ENCODE measurements at places on chromosomes 13 and 19. TPM values are rescaled to one million over a fixed set of nuclear protein-coding genes. Genes with fewer than 3 reads are reported as not detected.

DNA sequence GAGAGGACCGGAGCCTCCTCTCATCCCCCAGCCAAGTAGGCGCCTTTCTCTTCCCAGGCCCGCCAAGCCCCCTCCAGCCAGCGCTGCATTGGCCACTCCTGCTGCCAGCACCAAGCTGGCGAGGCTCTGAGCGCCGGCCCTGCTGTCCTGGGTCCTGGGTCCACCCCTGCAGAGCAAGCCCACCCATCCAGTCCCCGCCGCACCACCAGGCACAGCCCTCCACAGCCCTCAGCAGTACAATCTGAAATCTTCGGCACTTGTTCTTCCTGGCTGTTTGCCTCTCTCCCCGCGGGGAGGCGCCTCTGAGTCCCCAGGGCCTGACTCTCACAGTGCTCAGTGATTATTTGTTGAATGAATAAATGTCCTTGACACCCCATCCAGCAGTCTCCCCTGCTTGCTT lies 236.4 kb upstream of the SGCG start:
- no peak for DNase-seq

DNA sequence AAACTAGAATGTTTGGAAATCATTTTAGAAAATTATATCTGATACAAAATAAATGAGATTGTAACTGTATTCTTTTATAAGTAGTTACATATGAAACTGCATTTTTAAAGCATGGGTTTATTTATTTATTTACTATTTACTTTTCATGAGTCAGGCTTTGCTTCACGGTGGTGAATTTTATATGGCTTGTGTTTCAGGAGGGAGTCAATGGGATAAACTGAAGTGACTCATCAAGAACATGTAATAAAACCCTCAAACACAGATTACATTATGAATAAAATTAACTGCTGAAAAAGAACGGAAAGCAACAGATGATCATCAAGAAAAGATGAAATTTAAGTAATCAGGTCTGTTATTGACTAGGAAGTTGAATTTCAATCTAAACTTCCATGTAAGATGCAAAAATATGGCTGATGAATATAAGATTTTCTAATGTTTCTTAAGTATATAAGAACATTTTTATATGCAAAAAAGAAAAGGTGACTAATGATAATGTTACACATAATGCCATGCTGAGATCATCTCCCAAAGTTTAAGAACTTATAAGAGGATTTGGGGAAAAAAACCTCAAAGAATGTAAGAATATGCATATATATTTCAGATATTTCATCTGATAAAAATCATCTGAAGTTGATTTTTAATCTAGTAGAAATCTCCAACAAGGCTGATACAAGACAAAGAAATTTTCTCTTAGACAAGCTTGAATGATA lies 383.6 kb downstream of the SLITRK1 start:
- DNase-seq, result no peak

DNA sequence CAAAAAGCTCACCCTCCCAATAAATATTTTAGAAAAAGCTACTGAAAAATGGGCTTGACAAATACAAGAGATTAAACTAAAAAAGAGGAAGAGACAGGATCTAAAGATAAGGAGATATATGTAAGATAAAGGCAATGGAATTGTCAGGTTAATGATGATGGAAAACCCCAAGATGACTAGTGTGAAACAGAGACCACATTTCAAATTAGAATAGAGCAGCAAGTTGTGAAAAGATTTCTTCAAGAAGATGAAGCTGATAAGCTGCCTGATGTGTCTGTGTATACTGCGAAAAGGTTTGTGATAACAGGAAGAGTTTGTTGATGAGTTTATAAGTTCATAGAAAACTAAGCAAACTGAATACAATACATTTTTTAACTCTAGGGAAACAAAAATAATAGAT lies 840.1 kb upstream of the SLITRK5 start:
- no peak for DNase-seq

RNASEH2A gene
- polyA plus RNA-seq, result 6.2 TPM

DNA sequence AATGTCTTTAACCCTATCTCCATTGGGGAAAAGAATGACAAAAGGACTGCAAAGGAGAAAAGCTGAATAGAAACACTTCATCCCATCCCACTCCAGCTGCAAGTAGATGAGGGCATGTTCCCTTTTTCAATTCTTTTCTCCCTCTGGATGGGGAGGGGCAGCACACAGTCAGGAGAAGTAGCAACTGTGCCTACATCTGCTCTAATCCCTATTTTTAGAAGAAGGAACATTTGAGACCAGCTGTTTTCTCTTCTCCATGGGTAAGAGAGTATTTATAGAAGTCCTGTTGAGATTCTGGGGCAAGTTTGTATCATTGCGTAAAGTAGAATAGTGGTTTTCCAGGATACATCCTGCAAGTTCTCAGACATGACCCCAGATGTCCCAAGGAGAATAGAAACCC lies 9.3 kb upstream of the GTF3A start:
- no peak for DNase-seq

DNA sequence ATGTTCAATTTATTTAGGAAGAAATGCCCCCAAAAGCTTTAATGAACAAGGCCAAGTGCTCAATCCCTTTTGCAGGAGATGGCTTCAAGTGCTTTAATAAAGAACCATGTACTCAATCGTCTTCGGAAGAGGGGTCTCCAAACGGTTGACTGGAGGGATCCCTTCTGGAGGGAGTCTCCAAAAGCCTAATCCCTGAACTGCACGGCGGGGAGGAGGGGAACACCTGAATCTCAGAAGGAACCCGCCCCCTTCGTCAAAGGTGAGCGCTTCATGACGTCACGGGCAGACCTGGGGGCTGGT lies 505 bp downstream of the PAF1 start:
- peak; percentile 91 for DNase-seq

GRCh38 chr13:41427666-41428065 lies 29.7 kb upstream of the RGCC start:
- no peak for DNase-seq

CAPN12 gene
- polyA plus RNA-seq, result 6.0 TPM

- peak; percentile 91 for DNase-seq
These were observed 12.8 kb downstream of the FUT6 start for GRCh38 chr19:5826531-5827341.

PLPP2 gene
- polyA plus RNA-seq, result 111 TPM

- DNase-seq, result peak; percentile 80
These were observed 1.3 kb upstream of the HNRNPL start for GRCh38 chr19:38850976-38851621.

PEG3 gene
- polyA plus RNA-seq, result 2.2 TPM

- no peak for DNase-seq
These were observed 13.7 kb upstream of the SLC35E1 start for GRCh38 chr19:16585808-16586476.

GRCh38 chr13:40665126-40666044 lies 1.1 kb downstream of the FOXO1 start:
- no peak for DNase-seq

DNA sequence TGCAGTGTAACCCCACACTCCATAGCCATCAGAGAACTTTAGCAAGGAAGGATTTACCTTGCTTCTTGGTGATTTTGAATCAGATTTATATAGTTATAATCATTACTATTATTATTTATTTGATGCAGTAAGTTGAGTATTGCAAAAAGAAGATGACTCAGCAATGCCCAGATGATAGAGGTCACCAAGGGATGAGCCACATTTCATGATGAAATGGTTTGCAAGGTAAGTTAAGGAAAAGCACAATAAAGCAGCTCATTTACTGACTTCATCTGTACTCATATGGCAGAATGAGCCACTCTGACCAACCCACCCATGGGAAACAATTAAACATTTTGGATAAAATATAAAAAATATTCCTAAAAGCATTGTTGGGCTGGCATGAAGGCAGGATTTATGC lies 59.1 kb downstream of the AKAP11 start:
- no peak for DNase-seq

- DNase-seq, result no peak
These were observed at the start of gene DMKN for GRCh38 chr19:35513628-35514281. TSS of gene DMKN (minus strand) at chr19:35513649. CDS start at chr19:35513475, 174 bp downstream.

GRCh38 chr13:100273552-100273951 lies 184.7 kb downstream of the PCCA start:
- DNase-seq, result no peak

DNA sequence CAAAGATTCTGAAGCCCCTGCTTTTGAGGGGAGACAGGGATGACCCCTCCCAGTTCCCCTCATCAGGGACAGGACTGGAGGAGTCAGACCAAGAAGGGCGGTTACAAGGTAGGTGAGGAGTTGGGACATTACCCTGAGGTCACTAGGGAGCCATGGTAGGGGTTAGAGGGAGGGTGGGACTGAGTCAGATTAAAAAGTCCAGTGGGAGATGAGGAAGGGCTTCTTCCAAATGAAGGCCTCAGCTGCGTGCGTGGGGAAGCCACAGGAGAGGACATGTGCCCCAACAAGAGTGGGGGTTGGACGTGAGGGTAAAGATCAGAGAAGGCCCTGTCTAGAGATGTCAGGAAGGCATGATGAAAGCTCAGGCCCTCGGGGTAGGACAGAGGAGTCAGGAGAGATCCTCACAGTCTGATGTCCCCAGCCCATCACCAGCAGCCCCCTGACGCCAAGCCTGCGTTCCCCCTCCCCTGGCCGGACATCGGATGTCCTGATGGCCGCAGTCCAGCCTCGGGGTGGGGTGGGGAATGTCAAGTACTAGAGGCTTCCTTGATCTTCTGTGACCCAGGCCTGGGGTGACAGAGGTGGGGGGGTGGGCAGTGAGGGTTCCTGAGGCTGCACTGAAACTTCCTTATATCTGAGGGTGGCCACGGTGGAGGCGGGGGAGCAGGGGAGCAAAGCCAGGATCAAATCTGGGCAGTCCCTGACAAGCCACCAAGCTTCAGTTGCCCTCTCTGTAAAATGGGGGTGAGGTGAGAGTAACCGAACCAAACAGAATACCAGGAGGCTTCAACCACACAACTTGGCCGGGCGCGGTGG lies 6.5 kb upstream of the MFSD12 start:
- no peak for DNase-seq

- no peak for DNase-seq
These were observed 41.2 kb downstream of the MIPEP start for GRCh38 chr13:23848019-23848418.

KLK8 gene
- polyA plus RNA-seq, result not detected

- DNase-seq, result peak; percentile 71
These were observed 420.5 kb downstream of the FGF9 start for GRCh38 chr13:22091222-22091970.

- DNase-seq, result no peak
These were observed 10.5 kb upstream of the ZNF536 start for GRCh38 chr19:30361721-30362120.

DNA sequence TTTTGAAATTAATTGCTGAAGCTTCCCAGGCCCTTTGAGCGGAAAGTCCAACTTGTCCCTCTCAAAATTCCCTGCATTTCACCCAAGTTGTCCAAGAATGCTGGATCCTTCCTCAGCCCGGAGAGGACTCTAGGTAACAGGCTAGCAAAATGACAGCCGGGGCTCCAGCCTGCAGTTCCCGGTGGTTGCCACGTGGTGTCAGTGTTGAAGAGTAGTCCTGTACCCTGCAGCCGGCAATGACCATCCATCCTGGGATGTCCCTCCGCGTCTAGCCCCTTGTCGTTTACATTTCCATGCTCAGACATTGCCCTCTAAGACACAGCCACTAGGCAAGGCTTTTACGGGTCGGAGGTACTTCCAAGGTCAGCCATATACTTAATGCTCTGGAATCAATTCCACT lies 31.4 kb upstream of the MTIF3 start:
- DNase-seq, result no peak

- no peak for DNase-seq
These were observed 232.1 kb downstream of the TM9SF2 start for GRCh38 chr13:99733346-99733745.

VSTM2B gene
- polyA plus RNA-seq, result not detected

DNA sequence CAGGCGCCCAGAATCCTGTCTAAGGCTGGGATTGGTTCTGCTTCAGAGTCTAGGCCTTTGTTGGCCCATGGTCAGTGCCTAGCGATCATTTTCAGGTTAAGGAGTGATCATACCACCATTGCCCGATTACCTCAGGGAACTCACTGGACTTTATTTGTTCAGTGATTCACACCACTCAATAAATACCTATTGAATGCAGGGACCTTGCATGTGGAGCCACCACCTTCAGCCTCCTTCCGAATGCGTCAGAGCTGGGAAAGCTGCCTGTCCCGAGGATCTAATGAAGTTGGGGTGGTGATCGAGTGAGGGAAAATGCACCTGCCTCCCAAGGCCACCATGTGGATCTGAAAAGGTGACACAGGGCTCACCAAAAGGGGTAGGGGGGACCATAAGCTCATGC lies 40.0 kb upstream of the POU2F2 start:
- DNase-seq, result no peak

DNA sequence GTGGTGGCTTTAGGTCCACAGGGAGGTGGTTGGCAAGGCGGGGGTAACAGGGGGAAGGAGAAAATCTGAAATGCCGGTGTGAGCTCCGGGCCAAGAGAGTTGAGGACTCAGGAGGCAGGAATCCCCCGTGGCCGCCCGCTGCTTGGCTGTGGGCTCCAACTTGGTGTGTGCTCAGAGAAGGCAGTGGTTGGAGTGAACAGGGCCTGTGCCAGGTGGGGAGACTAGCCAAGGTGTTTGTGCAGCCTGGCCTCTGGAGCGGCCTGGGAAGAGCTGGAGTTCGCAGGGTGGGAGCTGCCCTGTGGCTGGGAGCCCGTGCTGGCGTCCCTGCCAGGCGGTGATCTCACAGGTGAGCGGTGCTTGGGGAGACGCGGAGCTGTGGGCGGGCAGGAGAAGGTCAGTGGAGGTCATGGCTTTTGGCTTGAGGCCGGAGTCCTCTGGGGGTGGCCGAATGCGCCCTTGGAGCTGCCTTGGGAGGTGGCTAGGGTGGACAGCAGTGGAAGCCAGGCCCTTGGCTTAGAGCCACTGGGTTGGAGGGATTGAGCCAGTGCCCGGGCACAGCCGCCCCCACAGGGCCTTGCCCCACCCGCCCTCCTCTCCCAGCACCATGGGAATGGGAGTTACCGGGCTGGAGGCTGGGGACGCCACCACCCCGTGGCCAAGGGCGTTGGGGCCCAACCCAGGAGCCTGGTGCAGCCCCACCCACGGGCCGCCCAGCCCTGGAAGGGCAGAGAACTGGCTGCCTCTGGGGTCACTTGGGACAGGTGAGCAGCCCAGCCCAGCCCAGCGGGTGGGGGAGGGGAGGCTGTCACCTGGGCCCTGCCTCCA lies 7.1 kb upstream of the CIRBP start:
- peak; percentile 86 for DNase-seq

- no peak for DNase-seq
These were observed 155.5 kb upstream of the STARD13 start for GRCh38 chr13:33441015-33441414.

PCDH9 gene
- 1.1 TPM for polyA plus RNA-seq

DNA sequence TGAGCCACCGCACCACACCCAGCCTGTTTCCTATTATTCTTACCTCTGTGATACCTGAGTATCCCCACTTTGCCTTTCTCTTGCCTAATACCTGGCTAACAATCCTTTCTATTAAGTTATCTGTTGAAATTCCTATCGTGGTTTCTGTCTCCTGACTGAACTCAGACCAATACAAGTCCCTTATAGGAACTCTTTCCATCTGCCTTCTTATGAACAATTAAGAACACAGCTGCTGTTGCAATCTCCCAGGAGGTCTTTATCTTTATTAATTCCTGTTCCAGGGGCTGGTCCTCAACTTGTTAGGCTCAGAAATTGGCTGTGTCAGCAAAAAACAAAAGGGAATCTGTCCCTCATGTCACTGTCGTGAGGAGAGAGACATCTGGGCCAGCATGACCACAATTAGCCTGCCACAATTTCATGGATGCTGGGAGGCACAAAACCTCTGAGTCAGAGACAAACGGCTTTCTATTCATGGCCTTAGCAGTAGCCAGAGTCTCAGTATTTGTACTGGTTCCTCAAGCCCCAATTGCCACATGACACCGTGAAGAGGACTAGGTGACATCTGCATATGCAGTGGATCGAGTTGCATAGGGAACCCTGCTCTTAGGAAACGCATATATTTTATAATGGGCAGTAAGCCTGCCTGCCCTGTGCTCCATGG lies 58.2 kb downstream of the NUFIP1 start:
- DNase-seq, result no peak

KLK1 gene
- polyA plus RNA-seq, result 398 TPM

Measured in sigmoid colon (tissue), 7 donors.